ENCODE measurements at places on chromosomes 12 and 14.

DNA sequence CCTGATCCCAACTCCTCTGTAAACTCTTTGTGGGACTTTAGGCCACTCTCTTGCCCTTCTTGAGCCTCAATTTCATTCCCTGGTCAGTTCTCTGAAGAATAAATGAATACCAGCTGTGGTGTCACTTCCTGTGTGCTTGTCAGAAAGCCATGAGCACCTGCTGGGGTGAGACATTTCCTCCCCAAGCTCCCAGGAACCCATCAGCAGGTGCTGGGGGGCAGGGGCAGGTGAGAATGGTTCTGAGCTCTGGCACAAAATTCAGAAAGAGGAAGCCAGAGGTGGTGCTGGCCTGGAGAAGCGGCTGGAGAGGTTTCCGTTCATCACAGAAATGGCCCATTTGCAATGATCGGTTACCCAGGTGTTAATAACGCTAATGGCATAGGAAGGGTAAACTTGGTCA is 14.9 kb downstream of the LHX5 start:
- DNase-seq: no peak

GRCh38 chr14:102610968-102611811 is 18.7 kb downstream of the RCOR1 start:
- DNase-seq: no peak

DNA sequence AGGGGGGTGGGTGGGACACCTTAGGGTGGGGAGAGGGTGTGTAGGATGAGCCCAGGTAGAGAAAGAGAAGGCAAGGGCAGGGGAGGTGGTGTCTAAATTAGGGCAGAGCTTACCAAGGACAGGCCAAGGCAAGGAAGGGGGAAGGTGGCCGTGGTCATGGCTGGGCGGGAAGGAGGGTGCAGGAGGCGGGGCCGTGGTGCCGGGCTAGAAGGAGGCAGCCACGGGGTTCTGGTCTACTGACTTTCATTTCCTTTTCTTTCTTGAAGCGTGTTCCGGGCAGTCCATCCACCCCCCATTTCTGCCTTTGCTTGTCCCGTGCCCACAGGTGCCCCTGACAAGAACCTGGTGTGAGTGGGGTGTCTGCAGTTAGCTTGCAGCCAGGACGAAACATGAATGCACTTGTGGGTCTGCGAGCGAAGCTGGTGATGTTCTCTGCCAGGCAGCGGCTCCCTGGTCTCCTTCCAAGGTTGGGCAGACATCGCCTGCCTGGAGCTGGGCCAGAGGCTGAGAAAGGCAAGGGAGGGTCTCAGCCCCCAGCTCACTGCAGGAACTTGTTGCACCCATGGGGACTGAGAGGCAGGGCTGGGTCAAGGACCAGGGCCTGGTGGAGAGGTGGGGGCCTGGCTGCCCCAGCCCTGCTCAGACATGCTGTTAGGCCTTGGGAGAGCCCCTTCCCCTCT is 58.2 kb downstream of the KIF26A start:
- peak; percentile 59 for DNase-seq

GRCh38 chr14:22981090-22981875 is 1.1 kb downstream of the AJUBA start:
- DNase-seq: peak; percentile 82

GRCh38 chr12:109738878-109739665 is 25.4 kb downstream of the FAM222A start:
- peak; percentile 46 for DNase-seq

DNA sequence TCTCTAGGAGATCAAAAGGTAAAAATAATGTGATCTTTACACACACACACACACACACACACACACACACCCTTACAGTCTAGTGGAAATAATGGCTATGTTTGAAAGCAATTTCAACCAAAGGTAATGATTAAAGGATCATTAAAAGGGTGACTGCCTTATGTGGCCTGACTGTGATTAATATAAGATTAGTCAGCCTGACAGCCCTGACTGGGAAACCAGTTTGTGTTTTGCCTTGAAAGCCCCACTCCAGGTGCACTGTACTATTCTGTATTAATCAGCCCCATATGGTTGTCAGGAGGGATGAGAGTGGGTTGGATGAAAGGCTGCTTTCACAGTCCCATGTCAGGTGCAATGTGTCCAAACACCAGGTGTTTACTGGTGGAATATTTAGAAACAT is 10.5 kb downstream of the RASSF9 start:
- DNase-seq: peak; percentile 78

- DNase-seq: no peak
These were observed 48.4 kb downstream of the RIN3 start for GRCh38 chr14:92561906-92562479.

- DNase-seq: peak; percentile 89
These were observed at the start of gene RASSF8 for GRCh38 chr12:25958428-25959070. TSS of gene RASSF8 (plus strand) at chr12:25958682. CDS start at chr12:26055344, 96,662 bp downstream.

- no peak for DNase-seq
These were observed 672 bp upstream of the SCFD1 start for GRCh38 chr14:30621354-30621939.

GRCh38 chr14:54483846-54484245 is 4.9 kb downstream of the GMFB start:
- no peak for DNase-seq

DNA sequence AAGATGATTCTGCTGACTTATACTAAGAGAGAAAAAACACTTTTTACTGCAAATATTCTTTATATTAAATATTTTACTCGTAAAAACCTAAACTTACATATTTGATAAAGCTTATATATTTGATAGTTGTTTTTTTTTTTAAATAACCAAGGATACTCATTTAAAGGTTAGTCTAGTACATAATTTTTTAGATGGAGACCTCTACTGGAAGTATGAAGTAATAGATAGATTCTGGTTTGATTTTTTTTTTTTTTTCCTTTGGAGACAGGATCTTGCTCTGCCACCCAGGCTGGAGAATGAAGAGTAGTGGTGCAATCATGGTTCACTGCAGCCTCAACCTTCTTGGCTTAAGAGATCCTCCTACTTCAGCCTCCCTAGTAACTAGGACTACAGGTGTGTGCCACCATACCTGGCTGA is 16.4 kb downstream of the ARID2 start:
- no peak for DNase-seq

DNA sequence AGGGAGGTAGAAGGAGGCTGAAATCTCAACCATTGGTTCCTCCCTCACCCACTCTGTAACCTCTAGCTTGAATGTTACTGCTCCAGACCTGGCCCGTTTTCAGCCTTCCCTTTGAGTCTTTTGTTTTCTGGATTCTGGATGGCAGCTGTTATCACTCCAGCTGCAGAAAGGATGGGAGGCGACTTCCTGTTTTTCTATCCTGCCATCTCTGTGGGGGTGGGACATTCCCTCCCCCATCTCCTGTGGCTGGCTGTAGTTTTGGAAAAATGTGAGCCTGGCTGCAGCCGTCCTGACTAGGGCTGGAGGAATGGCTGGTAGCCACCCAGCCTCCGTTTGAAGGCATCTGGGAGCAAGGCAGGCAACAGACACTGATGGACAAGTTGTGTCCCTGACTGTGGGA is 2.9 kb upstream of the PPFIBP1 start:
- DNase-seq: peak; percentile 77

GRCh38 chr12:104855599-104855998 is 102.5 kb downstream of the SLC41A2 start:
- no peak for DNase-seq

DNA sequence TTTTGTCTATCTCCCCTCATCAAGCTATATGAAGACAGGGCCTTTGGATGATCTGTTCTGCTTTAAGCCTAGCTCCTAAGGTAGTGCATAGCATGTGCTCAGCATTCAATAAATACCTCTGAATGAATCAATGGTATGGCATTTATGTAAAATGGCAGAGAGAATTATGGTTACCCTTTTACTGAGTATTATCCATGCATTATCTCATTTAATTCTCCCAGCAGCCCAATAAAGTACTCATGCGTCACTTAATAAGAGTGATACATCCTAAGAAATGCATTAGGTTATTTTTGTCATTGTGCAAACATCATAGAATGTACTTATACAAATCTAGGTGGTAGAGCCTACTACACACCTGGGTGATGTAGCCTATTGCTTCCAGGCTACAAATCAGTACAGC is 269.7 kb downstream of the KSR2 start:
- no peak for DNase-seq

- no peak for DNase-seq
These were observed 38.0 kb downstream of the CNTN1 start for GRCh38 chr12:40730281-40730680.

DNA sequence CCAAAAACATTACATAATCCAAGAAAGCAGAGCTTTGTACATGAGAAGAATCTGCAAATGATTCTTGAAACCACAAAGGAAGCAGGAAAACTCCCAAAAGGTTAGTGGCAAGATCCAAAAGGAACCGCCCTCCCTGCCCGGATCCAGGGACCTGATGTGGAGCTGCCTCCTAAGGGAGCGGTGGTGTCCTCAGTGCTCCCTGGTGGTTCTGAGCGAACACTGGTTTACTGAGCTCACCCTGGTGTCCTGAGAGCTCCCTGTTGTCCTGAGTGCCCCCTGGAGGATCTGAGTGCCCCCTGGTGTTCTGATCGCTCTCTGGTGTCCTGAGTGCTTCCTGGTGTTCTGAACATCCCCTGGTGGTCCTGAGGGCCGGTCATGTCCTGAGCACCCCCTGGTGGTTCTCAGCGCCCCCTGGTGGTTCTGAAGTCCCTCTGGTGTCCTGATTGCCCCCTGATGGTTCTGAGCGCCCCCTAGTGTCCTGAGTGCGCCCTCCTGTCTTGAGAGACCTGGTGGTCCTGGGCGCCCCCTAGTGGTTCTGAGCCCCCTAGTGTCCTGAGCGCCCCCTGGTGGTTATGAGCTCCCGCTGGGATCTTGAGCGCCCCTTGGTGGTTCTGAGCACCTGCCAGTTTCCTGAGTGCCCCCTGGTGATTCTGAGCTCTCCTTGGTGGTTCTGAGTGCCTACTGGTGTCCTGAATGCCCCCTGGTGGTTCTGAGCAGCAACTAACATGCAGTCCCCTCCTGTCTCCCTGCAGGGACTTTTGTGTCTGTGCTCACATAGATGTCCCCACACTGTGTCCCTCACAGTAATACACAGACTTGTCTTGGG is 891.1 kb downstream of the TMEM121 start:
- no peak for DNase-seq

DNA sequence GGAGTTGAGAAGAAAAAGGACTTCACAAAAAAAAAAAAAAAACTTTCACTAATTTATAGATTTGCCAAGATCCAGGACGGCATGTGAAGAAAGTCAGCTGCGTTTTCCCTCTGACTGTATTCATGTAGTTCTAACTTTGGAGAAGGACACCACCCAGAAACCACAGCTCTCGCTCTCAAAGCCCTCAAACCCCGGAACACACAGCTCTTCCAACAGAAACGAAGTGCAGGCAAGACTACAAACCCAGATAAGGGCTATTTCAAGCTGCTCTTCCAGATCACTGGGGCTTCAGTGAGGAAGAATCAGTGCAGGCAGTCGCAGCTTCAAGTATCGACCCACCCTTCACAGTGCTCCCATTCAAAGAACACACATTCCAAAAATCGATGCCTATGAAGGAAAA is 13.2 kb downstream of the KCNH5 start:
- DNase-seq: peak; percentile 9

GRCh38 chr12:62931477-62931876 is 3.5 kb downstream of the PPM1H start:
- no peak for DNase-seq

- DNase-seq: no peak
These were observed 12.2 kb downstream of the SMOC1 start for GRCh38 chr14:69891422-69891821.

- DNase-seq: no peak
These were observed 119.4 kb downstream of the KTN1 start for GRCh38 chr14:55699131-55700057.

GRCh38 chr12:48334808-48335207 is 15.9 kb downstream of the ZNF641 start:
- DNase-seq: no peak

GRCh38 chr12:57340104-57340503 is 89.1 kb upstream of the STAC3 start:
- DNase-seq: peak; percentile 89

- no peak for DNase-seq
These were observed at the start of gene RNASE8 for GRCh38 chr14:21057803-21058675. TSS of gene RNASE8 (plus strand) at chr14:21057822. CDS start at chr14:21057893, 71 bp downstream.

GRCh38 chr14:102776761-102777710 is at the start of gene TRAF3:
TSS of gene TRAF3 (plus strand) at chr14:102777449. CDS start at chr14:102870202, 92,753 bp downstream.
- DNase-seq: peak; percentile 91

GRCh38 chr12:108784270-108784669 is 53.0 kb upstream of the CORO1C start:
- DNase-seq: no peak

GRCh38 chr12:50317203-50317602 is 33.9 kb upstream of the LIMA1 start:
- no peak for DNase-seq
